ENCODE measurements at places on chromosomes 3 and 15.

DNA sequence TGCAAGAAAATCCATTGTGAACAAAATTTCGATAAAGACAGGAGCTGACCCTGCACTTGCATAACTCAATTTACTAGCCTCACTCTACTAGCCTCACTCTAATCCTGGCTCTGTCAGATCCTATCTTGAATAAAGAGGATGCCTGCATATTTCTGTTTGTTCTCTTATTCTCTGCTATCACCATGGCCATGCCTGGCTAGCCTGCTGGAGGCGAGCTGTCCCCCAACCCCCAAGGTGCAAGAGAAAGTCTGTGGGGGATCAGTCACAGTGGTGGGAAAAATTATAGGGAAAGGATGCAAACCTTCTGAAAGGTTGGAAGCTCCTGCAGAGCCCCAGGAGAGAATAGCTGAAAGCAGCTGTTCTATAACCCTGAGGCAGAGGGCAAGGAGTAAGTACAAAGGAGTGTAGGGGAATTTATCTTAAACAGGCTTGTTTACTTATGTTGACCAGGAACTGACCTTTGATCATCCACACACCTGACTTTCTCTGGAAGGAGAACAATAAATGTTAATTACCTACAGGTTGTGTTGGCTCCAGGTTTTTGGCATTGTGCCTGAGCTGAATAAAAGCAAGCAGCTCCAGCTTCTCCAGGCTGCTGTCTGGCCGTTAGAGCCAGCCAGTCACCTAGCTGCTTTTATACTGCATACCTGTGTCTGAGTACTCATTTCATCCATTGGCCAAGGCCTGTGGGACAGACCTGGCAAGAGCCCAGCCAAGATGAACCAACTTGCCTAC is 137.7 kb upstream of the RASGRP1 start:
- DNase-seq, result no peak

DNA sequence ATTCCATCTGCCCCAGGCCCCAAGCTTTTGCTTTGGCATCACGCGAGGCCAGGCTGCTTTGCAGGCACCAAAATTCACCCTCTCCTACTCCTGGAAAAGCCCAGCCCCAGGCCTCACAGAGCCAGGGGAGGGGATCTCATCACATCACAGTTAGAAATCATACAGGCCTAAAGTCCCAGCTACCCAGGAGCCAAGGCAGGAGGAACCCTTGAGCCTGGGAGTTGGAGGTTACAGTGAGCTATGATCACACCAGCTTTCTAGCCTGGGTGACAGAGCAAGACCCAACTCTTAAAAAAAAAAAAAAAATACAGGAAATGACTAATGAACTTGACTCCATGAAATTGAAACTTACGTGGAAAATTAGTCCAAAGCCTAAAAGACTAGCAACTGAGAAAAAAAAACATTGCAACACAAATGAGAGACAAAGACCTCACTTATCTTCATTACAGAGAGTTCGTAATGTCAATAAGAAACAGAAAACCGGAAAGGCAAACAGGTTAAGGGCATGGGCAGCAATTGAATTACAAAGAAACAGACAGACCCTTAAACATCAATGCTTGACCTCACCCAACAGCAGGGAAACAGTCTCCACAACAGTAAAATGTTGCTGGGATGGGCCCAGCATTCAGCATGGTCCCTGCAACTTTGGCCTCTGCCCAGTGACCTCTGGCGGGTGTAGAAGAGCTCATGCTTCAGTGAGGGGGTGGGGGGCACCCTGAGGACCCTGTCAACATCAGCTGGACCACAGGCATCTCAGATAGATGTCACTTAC is 151.5 kb downstream of the LRRK1 start:
- peak; percentile 63 for DNase-seq

DNA sequence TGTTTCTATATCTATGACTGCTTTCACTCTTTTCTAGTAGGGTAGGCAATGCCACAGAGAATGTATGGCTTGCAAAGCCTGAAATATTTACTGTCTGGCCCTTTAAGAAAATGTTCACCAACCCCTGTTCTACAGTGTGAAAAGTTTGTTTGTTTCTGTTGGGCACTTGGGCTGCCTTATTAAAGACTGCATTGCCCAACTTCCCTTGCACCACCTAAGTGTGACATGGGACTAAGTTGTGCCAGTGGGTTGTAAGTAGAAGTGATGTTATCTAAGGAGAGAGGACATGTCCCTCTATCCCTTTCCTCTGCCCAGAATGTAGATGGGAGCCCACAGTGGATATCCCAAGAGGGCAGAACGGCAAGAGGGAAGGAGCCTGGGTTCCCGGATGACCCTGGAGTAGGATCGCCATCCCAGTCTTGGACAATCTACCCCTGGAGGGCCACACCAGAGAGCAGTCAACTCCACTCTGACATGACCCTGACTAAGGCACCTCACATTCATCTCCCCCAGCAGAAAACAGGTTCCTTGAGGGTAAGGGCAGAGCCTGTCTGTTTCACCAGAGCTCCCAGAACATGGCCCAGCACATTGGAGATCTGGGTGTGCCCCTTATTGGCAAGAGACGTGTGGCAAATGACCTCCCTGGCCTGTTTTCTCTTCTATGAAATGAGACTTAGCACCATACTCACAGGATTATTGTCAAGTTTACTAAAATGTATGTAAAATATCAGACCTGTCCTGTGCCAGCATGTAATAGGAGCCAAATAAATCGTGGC is 138.8 kb downstream of the SMAD6 start:
- no peak for DNase-seq

DNA sequence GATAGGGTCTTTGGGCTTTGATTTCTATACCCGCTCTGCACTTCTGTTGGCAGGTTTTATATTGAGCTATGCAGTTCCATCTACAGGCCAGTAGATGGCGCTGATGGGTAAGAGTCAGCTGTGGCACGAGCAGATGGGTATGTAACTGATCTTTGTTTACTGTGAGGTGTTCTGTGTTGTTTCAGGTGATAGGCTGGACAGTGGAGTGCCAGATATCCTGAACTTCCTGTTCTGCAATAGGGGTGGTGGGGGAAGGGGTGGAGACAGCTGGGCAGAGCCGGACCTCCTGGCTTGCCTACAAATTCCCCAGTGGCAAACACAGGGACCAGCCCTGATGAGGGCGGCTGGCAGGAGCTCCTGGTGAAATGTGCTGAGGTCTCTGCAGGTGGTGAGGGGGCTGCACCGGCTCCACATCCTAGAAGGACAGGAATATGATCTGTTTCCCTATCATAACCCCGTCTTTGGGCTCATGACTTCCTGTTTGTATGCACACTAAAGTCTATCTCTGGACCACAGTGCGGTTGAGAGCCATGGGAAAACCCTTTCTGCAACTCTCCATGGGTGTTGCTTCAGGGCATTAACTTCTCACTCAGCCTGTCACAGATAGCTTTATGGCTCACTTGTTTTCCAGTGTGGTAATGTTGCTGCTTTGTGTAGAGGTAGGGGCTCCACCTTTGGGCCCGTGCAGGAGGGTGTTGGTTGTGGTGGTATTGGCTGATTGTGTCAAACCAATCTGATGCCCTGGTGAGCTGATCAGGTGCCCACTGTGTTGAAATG is 13.4 kb upstream of the FAM98B start:
- peak; percentile 24 for DNase-seq

DNA sequence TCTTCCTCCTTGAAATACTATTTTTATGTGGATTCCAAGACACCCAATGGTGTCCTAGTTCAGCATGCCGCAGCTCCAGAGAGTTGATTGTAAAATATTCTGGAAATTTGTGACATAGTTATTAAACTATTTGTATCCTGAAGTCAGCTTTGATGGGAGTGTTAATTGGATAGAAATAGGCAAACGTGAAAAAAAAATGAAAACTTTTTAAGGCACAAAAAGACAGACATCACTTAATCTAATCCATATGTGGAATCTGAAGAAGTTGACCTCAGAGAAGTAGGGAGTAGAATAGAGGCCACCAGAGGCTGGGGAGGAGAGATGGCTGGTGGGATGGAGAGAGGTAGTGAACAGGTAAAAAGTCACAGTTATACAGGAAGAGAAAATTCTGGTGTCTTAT is 704.2 kb downstream of the ROBO1 start:
- DNase-seq, result no peak

DNA sequence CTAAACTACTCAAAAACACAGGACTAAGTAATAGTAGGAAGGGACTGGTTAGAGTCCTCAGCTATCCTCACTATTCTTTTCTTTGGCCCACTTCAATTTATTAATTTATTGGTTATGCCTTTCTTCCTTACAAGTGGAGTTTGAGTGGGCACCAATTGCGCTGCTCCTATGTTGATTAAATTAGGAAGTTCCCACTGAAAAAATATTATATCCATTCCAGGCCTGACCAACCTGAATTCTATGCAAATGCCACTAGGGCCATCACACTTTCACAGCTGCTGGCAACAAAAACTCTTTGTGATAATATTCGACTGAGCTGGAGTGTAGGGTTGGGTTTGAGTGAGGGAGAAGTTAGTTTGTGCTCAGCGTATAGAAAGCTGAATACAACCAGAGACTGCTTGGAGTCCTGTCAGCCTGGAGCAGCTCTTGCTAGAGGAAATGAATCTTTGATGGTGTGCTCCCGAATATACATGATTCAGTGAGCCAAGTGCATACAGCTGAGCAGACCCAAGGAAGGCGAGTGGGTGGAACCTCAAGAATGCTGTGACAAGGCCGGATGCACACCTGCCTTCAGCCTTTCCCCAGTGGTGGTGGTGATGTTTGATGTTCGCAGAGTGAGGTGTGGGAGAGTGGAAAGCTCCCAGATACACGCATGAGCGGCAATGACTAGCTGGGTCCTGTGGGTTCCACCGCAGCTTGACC is 1.5 kb downstream of the ARHGEF3 start:
- DNase-seq, result no peak

GRCh38 chr3:2485027-2485375 is 386.3 kb downstream of the CNTN4 start:
- no peak for DNase-seq

GRCh38 chr15:29054171-29055045 is 168.6 kb downstream of the APBA2 start:
- no peak for DNase-seq

- no peak for DNase-seq
Measured at GRCh38 chr15:41124058-41124457, 8.0 kb upstream of the INO80 start.

DNA sequence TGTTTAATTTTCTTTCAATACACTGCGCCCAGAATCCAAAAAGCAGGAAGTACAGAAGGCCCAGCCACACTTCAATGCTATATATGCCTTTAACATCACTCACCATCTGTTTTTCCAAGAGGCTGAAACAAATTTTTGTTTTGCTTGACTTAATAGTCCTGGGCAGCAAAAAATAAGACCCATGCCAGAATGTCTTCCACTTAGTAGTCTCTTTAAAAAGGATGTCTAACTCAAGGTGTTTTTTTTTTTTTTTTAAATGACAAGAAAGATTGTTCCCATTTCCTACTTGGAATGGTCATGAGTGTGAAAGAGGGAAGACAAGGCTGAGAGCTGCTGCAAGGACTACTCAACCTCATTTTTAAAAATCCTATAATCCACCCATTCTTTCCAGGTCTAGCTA is 590.3 kb upstream of the SGO1 start:
- no peak for DNase-seq

DNA sequence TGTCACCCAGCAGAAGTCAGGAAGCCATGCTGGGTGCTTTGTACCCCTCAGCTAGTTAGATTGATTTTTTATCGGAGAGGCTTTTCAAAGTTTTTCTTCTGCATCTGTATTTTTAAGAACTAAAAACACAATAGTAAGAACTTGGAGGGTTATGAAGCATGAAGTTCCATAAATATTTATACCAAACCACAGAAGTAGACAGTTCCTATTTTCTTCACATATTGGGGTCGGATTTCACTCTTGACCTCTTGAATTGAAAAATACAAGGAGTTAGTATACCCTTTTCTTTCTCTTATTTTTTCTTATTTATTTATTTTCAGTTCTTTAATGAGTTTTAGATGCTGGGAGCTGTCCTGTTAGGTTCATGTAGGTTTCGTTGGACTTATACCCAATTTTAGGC is 35.1 kb downstream of the SLC25A26 start:
- DNase-seq, result no peak

DNA sequence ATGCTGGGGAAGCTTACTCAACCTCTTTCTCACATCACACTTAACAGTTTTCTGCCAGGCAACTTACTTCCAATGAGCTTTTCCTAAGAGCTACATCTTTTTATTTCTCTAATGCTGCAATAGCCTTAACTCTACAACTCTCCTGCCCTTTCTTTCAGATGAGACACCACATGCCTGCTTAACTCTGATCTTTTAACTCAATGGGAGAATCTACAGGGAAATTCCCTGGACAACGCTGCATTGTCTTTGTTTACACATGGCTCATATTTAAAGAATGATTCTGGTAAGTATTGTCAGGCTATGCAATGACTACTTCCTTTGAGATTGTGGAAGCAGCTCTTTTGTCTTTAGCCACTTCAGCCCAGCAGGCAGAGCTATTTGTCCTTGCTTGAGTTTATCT is 353.1 kb upstream of the BCHE start:
- no peak for DNase-seq

- DNase-seq, result no peak
Measured at GRCh38 chr3:39398700-39399099, 7.8 kb upstream of the RPSA start.

DNA sequence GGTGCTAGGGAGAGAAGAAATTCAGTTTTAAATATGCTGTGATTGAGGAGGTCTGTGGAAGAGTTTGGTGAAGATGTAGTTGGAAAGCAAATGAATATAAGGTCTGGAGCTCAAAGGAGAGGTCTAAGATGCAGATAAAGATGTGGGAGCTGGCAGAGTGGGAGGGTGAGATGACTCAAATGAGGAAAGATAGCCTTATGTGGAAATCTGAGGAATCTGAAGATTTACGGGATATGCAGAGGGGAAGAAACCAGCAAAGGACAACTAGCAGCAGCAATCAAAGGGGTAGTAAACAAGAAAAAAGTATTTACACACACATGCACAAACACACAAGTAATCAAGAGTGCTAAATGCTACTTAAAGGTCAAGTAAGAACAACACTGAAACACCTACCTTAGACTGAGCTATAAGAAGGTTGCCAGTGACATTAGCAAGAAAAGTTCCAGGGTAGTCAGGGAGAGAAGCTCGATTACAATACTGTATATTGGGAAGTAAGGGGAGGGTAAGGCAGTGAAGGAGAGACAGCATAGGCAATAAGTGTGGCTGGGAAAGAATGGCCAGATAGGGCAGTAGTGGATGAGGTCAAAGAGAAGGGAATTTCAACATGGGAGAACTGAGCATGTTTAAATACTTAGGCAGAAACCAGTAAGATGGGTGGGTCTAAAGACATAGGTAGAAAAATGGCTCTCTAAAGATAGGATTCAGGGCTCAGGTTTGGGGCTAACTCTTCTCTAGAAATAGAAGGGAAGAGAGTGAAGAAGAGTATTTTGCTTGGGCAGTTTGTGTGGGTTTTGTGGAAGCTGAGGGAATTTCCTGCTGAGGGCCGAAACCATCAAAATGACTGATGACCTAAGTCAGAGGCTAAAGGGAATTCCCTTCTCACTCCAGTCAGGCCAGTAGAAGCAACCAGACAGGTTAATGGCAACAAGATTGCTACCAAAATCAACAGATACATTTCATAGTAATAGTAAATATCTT is 8.9 kb downstream of the CMTM6 start:
- DNase-seq, result no peak

- DNase-seq, result no peak
Measured at GRCh38 chr3:59234884-59235633, 185.2 kb upstream of the CFAP20DC start.

Data from non-pigmented ciliary epithelial cell (primary cell).